ENCODE measurements at places on chromosomes 16 and 17. TPM values are rescaled to one million over a fixed set of nuclear protein-coding genes. Genes with fewer than 3 reads are reported as not detected.

Gene TP53TG3C
- not detected for total RNA-seq

Gene GNG13
- total RNA-seq = not detected

Gene GPR179
- not detected for total RNA-seq

Gene NECAB2
- total RNA-seq = not detected

Gene GSE1
- 11.7 TPM for total RNA-seq

GRCh38 chr16:30355144-30355953, at the start of gene CD2BP2:
Gene CD2BP2 (minus strand): TSS chr16:30355308. CDS start chr16:30354681, 627 bp downstream.
- peak; percentile 100 for DNase-seq

DNA sequence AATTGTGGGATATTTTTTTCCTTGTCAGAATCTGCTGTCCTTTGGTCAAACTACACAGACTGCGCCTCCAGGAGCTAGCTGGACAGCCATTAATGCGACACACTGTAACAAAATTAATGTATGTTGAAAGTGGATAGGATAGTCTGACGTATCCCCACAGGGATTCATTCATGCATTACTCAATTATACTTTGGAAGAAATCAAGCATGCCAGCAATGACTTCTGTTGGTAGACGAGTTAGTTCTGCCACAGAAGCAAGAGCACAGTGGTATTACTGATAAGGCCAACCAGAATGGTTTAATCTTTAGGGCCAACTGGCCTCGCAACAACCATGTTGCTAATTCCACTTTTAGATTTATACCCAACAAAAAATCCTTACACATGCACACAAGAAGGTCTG, 106.4 kb upstream of the TOB1 start:
- no peak for DNase-seq

DNA sequence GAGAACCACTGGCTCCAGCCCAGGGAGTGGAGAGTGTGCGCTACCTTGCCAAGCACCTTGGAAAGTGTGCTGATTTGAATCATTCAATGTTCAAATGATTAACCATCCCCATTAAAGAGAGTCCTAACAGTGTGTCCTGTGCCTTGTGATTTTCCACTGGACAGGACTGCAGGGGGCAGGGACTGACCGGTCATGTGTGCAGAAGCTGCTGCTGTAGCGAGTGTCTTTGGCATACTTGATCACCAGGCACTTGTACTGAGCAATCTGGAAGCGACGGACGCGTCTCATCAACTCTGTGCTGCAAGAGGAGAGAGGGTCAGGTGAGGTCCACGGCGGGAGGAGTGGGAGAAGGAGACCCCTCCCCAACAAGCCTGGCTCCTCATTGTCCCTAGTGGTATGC, 2.0 kb downstream of the TK1 start:
- DNase-seq = no peak

GRCh38 chr17:71427801-71428200, 693.0 kb upstream of the SOX9 start:
- DNase-seq = peak; percentile 84

GRCh38 chr17:14296166-14296910, 4.5 kb upstream of the HS3ST3B1 start:
- no peak for DNase-seq

DNA sequence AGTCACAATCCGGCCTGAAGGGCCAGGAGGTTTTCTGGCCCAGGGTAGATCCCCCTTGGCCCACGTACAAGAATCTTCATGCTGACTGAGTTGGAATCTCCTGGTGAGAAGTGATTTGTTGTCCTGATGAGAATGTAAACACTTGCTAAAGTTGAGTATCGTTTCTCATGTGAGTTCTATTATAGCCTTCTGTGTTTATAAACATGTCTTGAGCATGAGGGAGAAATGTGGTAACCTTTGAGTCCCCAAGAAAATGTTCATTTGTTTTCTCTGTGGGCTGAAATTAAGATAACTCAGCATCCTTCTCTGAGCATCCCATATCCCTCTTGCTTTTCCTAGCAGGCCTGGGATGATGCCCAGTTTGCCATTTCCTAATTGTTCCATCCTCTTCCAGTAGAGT, 204.8 kb downstream of the FTO start:
- no peak for DNase-seq

DNA sequence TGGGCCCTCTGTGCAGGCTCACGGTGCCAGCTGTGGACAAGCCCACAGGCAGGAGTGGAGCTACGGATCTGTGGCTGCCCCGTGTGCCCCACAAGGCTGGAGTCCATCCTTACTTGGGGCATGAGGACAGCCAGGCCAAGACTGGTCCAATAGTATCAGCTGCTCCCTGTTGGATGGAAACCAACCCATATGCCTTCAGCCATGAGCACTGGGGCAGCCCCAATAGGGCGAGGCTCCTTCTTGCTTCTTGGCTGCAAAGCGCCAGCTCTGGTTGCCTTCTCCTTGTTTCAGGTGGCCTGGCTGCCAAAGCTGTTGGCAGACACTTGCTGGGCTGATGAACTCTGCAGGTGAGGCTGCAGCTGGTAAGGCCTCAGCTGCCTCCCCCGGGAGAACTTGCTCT, 188.0 kb downstream of the ENGASE start:
- no peak for DNase-seq

Data from M059J (cell line).